ENCODE measurements at places on chromosomes 6 and 20.

DNA sequence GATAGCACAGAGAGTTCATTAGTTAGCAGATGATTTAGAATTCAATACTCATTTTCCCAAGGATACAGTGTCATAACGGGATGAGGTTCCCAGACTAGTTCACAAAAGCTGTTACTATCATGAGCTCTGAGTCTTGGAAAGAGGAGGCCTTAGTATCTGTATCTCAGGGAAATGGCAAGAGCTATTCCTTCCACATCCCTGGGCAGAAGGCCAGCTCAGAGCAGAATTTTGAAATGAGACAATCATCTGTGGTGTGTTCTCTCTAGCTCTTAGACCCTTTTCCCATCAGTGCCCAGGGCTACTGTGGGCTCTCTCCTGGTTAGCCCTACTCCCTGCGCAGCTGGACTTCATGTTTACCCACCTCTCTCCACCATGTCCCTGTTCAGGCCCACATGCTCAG, 64.5 kb downstream of the JAG1 start:
- no peak for DNase-seq

- DNase-seq = no peak
Observed at GRCh38 chr20:32535316-32535952, 49.7 kb downstream of the NOL4L start.

DNA sequence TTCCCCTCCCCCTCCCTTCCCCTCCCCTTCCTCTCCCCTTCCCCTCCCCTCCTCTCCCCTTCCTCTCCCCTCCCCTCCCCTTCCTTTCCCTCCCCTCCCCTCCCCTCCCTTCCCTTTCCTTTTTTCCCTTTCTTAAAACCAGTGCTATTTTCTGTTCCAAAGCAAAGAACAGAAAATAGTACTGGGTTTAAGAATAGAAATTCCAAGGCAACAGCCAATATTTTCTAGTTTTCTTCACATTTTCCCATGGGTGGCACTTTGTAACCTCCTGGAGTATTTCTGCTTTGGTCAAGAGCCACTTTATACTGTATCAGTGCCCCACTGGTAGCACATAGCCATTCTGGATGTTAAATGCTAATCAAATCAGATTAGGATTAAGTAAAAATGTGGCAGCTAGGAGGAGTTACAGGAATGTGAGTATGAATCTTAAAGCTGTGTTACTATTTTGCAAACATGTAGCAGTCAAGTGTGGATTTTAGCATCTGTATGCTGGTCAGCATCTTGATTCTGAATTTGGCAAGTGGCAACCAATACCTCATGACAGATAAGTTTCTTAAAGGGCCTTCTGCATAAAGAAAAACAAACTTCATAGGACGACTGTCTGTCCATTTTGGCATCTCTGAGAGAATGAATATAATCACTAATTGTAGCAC, 126.4 kb downstream of the CEP57L1 start:
- DNase-seq = no peak

GRCh38 chr20:25050501-25051350, 7.2 kb downstream of the ACSS1 start:
- no peak for DNase-seq

- no peak for DNase-seq
Observed at GRCh38 chr6:37205175-37205996, 35.4 kb downstream of the PIM1 start.

GRCh38 chr6:111841822-111842221, 31.4 kb downstream of the FYN start:
- DNase-seq = peak; percentile 77

- DNase-seq = no peak
Observed at GRCh38 chr20:25223765-25224720, 23.8 kb upstream of the PYGB start.

GRCh38 chr6:89482126-89482525, 49.2 kb downstream of the ANKRD6 start:
- DNase-seq = no peak

DNA sequence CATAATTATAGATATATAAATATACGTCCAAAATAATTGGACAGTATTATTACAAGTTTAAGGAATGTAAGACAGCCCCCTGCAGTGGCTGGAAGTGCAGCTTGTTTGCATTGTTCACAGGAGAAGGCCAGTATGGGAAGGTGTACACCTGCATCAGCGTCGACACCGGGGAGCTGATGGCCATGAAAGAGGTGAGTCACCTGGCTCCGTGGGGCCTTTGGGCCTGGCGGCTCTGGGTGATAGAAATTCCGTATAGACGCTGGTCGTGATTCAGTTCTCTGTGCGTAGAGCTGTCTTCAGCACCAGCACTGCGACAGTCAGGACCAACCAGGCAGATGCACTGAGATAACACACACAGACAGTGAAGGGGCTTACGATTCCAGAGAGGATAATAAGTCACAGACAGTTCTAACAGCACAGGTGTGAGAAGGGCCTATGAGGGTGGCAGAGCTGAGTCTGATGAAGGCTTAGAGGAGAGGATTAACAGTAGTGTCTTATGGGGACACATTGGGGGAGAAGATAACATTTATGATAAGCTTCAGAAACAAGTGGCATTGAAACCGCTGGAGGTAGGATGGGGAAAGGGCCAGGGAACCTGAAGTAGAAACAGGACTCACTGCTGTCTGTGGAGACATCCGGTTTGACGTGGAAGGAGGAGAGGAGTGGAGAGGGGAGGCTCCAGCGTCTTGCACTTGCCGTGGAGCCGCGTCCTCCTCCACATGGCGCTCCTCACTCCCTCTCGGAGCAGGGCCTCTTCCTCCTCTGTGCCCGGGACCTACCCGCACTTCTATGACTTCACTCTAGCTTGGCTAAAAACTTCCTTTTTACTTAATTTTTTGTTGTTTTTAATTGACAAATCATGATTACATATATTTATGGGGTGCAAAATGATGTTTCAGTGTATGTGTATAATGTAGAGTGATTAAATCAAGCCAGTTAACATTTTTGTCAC, 116.5 kb downstream of the MAP3K4 start:
- no peak for DNase-seq

DNA sequence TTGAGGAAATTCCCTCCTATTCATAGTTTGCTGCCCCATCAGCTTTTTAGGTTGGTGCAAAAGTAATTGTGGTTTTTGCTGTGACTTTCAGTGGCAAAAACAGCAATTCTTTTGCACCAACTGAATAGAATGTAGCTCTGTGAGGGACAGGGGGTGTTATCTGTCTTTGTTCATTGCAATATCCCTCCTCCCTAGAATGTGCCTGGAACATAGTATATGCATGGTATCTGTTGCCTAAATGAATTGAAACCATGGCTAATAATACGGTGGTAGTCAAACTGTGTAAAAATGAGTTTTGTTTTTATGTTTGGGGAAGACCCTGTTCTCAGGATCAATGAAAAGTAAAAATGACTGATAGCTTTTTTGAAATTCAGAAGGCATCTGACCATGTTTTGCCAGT, 45.1 kb downstream of the SCAND1 start:
- no peak for DNase-seq

DNA sequence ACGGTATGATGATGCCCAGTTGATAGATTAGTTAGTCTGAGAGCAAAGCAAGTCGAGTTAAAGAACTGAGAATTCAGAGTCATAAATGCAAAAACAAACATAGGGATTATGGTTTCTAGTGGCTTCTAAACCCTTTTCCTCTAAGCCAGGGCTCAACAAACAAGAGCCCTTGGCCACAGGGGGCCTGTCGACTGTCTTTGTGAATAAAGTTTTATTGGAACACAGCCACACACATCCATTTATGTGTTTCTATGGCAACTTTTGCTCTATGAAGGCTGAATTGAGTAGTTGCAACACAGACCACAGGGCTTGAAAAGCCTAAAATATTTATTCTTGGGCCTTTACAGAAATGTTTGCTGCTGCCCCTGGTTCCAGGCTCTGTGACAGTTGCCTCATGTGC, 76.2 kb downstream of the SLC24A3 start:
- DNase-seq = no peak

- DNase-seq = no peak
Observed at GRCh38 chr20:34016736-34017135, 23.0 kb downstream of the RALY start.

GRCh38 chr6:134080171-134080795, 27.9 kb upstream of the SLC2A12 start:
- DNase-seq = no peak

DNA sequence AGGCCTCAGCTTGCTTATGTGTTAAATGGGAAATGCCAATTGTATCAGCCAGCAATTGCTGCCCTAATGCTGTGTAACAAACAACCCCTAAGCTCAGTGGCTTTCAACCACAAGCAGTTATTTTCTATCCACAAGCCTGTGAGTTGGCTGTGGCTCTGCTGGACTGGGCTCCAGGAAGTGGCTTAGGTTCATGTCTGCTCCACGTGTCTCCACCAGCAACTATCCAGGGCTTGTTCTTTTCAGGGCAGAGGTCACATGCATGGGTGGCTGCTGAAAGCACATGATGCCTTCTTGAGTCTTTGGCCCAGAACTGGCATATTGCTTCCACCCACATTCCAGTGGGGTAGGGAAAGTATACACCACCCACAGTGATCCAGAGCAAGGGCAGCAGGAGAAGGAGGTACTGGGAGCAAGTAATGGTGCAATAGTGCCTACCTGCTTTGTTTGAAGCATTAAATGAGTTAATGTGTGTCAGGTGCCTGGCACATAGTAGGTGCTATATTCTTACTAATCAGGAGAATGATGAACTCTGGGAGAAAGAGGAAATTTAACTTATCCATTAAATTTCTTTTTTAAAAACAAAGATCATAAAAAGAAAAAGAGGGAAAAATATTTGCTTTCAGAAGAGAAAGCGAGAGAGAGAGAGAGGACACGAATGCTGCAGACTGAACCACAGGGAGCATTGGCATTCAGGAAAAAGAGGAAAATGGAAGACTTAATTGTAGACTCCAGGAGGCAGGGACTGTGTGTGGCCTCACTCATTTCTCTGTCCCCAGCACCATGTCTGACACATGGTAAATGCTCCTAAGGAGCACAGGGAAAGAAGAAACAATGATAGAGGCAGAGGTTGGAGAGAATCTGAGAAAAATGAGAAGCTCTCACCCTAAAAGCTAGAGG, 25.2 kb upstream of the RNF24 start:
- DNase-seq = no peak

DNA sequence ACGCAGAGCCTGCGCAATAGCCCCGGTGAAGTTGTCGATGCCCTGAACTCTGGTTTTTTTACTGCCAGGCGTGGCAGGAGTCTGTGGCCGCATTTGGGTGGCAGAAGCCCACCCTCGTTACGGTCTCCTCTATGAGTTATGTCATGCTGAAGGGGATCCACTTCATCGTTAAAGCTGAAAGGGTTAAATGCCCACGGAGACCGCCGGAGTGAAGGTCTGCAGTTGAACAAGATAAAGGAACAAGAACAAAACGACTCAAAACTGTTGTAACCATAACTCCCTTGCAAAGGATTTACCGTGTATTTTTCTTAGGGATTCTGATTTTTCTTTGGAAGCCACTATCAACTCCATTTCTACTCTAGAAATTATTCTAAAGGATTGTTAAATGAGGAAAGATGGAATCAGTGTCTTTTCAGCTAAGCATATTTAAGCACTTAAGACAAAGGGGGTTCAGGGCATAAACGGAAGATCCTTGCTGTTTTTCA, 501 bp upstream of the ELOVL5 start:
- DNase-seq = no peak

DNA sequence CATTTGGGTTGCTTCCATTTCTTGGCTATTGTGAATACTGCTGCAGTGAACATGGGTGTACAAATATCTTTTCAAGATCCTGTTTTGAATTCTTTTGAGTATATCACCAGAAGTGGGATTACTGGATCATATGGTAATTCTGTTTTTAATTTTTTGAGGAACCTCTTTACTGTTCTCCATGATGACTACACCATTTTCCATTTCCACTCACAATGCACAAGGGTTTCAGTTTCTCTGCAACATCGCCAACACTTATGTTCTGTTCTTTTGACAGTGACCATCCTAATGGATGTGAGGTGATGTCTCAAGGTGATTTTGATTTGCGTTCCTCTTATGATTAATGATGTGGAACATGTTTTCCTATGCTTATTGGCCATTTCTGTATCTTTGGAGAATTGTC, 214.4 kb upstream of the ZFP64 start:
- no peak for DNase-seq

DNA sequence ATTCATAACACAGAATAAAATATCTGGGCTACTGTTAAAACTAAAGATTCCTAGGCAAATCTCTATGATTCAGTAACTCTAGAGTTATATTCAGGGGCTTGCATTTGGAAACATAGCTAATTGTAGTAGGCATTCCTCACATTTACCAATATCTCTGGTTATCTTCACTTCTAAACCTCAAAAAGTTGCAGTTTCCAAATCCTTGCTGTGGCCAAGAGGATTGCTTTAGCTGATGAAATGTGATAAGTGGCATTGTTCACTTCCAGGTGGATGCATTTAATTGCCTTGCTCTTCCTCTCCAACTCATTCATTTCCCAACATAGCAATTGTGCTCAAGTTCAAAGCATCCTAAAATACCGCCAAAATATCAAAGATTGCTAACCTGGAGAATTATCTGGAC, 246.6 kb downstream of the GRIK2 start:
- DNase-seq = no peak

- no peak for DNase-seq
Observed at GRCh38 chr6:153237670-153238069, 106.6 kb upstream of the RGS17 start.

- no peak for DNase-seq
Observed at GRCh38 chr6:17021539-17021889, 80.3 kb upstream of the STMND1 start.

GRCh38 chr6:139249395-139249794, 42.4 kb downstream of the TXLNB start:
- DNase-seq = no peak

GRCh38 chr20:46835418-46835817, 59.2 kb upstream of the EYA2 start:
- no peak for DNase-seq

GRCh38 chr6:170025935-170026750, 264.7 kb downstream of the DLL1 start:
- DNase-seq = no peak

DNA sequence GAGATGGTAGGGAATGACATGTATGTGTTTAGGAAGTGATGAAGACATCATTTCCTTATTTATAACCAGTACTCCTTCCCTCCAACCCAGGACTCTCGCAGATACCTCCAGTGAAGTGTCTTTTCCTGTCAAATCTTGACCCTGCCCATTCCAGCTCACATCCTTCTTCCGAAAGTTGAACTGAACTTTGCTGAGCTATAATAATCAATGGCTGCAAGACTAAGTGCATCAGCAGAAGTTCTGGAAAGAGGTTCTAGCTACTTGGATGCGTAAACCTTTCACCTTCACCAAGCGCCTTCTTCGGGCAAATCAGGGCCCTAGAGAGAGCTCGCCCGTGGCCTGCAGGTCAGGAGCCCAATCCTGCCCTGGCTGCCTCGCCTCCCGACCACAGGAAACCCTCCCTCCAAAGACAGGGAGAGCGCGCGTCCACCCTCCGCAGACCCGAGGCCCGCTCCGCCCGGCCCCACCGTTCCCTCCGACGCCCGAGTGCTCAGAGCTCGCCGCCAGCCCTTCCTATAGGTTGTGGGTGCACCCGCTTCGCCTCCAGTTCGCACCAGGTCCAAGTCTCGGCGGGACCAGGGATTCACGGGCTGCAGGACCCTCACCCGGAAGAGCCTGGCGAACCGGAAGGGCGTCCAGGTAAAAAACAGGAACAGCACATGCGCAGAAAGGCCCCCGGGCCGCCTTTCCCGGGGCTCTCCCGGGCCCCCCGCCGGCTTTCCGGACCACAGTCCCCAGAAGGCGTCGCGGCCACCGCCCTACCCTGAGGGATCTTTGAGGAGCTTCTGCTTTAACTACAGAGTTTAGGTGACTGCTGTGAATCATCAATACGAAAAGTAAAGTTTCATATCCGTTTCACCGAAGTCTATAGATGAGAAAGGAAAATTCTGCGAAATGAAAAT, at the start of gene ZNF334:
Gene ZNF334 (minus strand): TSS at position 617 of the 902 bp plus-strand sequence. CDS start 1,457 bp downstream, outside the sequence.
- peak; percentile 33 for DNase-seq

Measured in hematopoietic multipotent progenitor cell (in vitro differentiated cells).